NCI-H2029 treated with DMSO at 0.1 percent for 48 hours (cell line): ENCODE measurements at places on chromosomes 2 and 18.

GRCh38 chr2:158079672-158080071, 22.0 kb upstream of the UPP2 start:
- DNase-seq, result peak; percentile 14

DNA sequence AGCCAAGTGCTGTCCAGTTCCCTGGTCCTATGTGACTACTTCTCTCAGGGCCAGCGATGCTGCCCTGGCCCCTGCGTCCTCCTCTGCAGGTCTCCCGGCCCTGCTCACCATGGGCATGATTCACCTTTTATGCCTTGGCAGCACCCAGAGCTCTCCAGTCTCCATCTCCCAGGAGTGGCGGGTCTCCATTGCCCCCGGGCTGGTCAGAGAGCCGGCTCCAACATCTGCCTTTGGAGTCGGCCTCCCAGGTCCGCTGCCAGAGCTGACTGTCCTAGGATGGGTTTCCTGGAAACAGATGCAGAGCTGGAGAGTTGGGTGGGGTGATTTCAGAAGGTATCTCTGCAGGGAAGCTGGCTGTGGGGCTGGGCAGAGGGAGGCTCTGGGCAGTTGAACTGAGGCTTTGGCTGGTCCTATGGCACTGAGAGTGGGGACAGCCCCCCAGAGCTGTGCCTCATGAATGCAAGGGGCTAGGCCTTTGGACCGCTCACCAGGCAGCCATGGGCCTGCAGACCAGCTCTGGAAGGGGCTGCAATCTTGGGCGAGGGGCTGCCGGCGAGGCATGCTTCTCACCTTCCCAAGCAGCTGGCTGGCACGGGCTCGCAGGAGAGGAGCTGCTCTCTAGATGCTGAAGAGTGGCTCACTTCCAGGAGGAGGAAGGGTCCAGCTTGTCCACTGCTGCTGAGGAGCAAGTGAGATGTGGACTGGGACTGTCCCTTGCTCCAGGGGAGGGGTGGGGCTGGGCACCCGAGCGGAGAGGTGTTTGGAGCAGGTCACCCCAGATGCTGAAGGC, 59.8 kb upstream of the HS6ST1 start:
- no peak for DNase-seq

DNA sequence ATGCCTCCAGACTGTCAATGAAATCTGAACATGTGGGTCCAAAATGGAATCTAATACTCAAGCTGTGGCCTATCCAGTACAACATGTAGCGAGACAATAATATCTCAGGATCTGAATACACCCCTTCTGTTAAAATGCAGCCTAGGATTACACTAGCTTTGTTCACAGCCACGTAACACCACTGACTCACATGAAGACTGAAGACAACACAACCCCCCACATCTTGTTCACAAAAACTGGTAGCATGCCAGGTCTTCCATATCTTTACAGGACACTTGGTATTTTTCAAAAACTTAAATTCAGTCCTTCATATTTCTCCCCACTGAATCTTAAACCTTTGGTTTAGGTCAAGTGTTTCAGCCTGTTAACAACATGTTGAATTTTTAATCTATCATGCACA, 84.2 kb downstream of the SLC8A1 start:
- no peak for DNase-seq

DNA sequence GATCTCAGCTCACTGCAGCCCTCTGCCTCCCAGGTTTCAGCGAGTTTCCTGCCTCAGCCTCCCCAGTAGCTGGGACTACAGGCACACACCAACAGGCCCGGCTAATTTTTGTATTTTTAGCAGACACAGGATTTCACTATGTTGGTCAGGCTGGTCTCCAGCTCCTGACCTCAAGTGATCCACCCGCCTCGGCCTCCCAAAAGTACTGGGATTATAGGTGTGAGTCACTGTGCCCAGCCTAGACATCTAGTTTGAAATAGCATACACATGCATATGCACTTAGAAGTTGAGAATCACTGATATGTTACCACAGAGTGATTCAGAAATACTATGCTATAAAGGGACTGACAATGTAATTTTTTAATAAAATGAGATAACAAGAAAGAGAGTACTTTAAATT, 69.8 kb upstream of the CDKL4 start:
- DNase-seq, result no peak

DNA sequence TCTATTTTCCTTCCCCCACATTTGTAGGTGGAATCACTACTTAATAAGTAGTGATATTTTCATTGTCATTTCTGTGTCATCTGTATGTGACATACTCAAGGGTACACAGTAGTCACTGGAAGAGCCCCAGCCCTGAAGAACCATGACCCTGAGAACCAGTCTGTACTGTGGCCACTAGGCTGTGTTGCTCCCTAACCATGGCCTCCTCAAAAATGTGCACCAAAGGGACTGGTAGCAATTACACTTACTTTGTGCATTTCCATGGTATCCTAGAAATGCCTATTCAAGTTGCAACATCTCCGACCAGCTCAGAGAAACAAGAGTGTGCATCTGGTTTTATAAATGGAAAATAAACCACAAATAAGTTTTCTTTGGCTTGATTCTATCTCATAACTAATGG, 155.1 kb downstream of the DOCK10 start:
- DNase-seq, result no peak

GRCh38 chr2:11582612-11582861, 48.7 kb downstream of the GREB1 start:
- DNase-seq, result no peak

GRCh38 chr2:64809216-64809615, 155.5 kb upstream of the SERTAD2 start:
- no peak for DNase-seq

DNA sequence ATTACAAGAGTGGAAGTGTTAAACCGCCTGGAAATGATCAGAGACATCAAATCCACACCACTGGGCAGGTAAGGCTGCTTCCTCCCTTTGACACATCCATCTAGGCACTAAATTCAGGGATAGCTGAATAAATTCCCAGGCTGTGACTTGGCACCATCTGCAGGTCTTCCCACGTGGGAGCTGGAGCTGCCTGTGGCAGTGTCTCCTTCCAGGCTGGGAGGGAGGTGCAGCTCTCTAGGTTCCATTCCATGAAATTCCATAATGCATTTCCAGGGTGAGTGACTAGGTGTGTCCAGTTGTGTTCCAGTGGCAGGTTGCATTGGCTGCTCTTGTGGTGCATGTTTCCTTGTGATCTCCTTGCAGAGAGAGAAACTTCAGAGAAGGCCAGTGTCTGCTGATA, 188.9 kb upstream of the CXCR4 start:
- no peak for DNase-seq

DNA sequence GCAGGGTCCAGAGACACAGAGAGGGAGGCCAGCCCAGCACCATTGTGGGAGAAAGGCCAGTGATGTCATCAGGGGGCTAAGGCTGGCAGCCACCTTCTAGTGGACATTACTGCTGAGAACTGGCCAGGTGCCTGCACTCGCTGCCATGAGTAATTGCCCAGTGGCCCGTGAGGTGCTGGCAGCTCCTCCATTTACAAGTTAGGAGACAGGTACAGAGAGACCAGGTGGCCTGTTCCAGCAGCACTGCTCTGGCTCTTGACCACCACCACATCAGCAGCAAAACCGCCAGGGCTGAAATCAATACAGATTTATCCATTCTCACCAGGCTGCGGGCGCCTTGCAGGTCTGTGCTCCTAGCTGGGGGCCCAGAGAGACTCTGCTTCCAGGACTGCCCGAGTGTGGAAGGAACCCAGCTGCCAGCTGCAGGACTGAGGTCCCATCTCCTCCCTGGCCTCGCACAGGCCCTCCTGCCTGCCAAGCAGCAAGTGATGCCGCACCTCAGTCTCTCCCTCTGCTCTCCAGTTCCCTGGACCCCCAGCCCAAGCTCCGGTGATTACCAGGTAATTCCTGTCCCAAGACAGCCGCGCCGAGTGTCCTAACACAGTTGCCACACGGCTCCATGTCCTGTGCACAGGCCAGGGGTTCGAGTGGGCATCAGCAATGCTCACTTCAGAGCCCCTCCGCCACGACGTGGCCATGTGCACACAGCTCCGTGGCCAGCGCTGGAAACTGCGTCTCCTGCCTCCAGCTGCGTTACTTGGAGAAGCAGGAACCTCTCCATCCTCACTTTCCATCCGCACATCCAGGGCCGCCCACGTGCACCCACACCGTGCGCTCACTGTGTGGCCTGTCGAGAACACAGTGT, 101.0 kb upstream of the CTDP1 start:
- DNase-seq, result no peak

GRCh38 chr2:107001062-107001461, 115.1 kb upstream of the ST6GAL2 start:
- DNase-seq, result no peak
